ENCODE measurements at places on chromosomes 6 and 20.
A peak's percentile ranks its signal among the peaks of the same experiment; 100 is the strongest.

- DNase-seq, result no peak
Observed at GRCh38 chr6:81289229-81289628, 463.3 kb downstream of the TENT5A start.

- no peak for DNase-seq
Observed at GRCh38 chr20:62475772-62476055, at the start of gene GATA5. Gene GATA5 (minus strand): TSS chr20:62475995. CDS start chr20:62475521, 474 bp downstream.

DNA sequence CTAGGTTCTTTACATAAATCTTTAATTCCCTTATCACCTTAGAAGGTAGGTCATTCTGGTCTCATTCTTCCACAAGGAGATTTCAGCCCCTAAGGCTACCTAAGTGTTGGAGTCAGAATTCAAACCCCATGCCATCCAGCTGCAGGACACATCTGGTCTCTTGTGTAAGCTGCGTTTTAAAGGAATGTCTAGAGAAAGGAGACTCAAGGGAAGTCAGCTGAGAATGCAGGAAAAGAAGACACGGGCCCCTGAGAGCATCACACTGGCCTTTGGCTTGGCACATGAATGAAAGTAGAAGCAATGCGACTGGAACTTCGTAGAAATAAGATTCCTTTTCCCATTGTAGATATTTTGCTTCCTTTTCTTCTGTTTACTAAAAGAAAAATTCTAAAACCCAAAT lies 76.7 kb upstream of the SYNJ2 start:
- no peak for DNase-seq

GRCh38 chr6:170074435-170074834 lies 216.4 kb downstream of the DLL1 start:
- no peak for DNase-seq

DNA sequence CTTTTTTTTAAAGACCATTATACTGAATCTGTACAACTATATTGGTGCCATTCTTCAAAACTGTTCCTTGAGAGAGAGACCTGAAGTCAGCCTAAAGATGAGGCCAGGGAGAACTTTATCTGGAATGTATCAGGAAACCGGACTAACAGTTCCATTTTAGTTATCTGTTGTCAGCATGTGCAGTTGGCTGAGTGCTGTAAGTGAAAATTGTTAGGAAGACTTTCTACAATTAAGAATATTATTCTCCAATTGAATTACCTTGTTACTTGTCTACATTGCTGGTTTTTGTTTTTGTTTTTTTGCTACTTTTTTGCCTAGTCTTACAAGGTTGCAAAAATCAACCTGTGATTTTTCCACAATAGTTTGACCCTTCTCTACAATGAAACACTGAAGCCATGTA lies 7.5 kb downstream of the CEP57L1 start:
- DNase-seq, result no peak

- DNase-seq, result no peak
Observed at GRCh38 chr6:18126121-18126520, 3.6 kb upstream of the NHLRC1 start.

DNA sequence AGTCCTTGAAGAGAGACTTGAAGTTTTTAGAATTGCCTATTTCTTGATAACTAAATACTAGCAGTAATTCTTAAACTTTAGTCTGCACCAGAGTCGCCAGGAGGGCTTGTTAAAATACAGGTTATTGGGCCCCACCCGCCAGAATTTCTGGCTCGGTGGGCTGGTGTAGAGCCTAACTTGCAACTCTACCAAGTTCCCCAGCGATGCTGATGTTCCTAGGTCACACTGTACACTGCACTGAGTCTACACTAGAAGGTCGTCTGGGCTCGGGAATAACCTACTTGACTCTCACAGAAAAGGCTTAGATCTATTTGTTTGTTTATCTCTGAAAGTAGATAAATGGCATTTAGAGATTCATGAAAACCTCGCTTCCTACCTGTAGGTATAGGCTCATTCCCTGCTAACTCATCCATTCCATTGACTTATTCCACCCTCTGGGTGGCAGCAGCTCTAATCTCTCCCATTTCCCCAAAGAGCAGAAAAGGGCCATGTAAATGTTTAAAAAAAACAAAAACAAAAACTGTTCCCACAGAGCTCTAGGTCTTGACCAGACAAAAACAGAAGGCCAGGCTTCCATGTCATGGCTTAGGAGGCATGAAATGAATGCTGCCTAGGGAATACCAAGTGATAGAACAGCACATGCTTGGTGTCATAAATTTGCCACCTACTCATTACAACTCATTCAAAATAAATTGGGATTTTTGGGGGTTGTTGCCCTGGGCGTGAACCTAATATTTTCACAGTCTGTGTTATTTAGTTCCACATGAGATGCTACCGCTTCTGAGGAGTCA lies 292.1 kb downstream of the ADGB start:
- peak; percentile 48 for DNase-seq
